Spinal cord (tissue), 10 donors: ENCODE measurements at places on chromosomes 16 and 17. TPM values are rescaled to one million over a fixed set of nuclear protein-coding genes. Genes with fewer than 3 reads are reported as not detected.
A peak's percentile ranks its signal among the peaks of the same experiment; 100 is the strongest.

Gene GINS2
- total RNA-seq: 5.4 TPM

Gene CDT1
- 3.6 TPM for total RNA-seq

Gene CCL14
- total RNA-seq: 1.7 TPM

Gene GJC1
- total RNA-seq: 24.3 TPM

Gene TEX14
- total RNA-seq: 0.30 TPM

Gene TMEM88
- 27.6 TPM for total RNA-seq

DNA sequence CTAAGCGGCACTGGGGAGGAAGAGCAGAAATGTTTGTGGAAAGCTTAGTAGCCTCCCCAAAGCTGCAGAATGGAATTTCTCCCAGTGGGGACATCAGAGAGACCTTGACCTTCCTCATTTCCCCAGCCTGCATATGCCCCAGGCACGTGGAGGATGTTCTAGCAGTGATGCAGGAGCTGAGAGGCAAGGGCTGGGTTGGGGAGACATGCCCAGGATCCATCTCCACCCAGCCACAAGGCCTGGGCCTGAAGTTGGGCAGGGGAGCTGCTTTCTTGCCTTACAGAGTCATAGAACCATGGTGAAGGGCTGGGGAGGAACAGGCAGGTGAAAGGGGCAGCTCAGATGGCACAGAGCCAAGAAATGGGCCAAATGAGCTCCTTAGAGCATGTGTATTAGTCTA lies 104.0 kb downstream of the TMEM132E start:
- H3K4me3 ChIP-seq: no peak overlapping the region
- no peak for DNase-seq
- no peak overlapping the region for H3K27ac ChIP-seq
- H3K27me3 ChIP-seq: peaks cover 2% of the 10 kb centered on the region
- H3K36me3 ChIP-seq: no peaks in the 10 kb centered on the region

- H3K36me3 ChIP-seq: no peaks in the 10 kb centered on the region
- H3K27me3 ChIP-seq: no peaks in the 10 kb centered on the region
- no peaks in the 10 kb centered on the region for H3K4me1 ChIP-seq
- DNase-seq: no peak
- H3K4me3 ChIP-seq: no peak overlapping the region
- H3K27ac ChIP-seq: no peak overlapping the region
Measured at GRCh38 chr16:64539811-64540371, 582.0 kb downstream of the CDH11 start.

DNA sequence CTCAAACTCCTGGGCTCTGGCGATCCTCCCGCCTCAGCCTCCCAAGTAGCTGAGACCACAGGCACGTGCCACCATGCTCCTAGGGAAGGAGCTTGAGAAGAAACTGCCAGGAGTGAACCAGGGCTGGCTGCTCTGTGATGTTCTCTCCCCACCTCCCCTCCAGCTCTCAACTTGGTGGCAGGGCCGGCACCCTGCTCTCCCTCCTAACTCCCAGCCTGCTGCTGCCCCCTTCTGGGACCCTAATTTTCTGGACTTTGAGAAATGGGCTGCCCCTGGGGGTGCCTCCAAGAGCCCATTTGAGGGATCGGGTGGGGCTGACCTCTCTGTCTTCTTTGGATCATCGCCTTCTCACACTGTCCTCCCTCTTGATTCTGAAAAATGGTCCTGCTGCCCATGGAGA lies 14.9 kb upstream of the STAT3 start:
- H3K4me1 ChIP-seq: peaks cover 20% of the 10 kb centered on the region
- H3K27ac ChIP-seq: no peak overlapping the region
- DNase-seq: no peak
- H3K36me3 ChIP-seq: peaks cover 5% of the 10 kb centered on the region
- H3K27me3 ChIP-seq: peaks cover 7% of the 10 kb centered on the region
- no peak overlapping the region for H3K4me3 ChIP-seq

DNA sequence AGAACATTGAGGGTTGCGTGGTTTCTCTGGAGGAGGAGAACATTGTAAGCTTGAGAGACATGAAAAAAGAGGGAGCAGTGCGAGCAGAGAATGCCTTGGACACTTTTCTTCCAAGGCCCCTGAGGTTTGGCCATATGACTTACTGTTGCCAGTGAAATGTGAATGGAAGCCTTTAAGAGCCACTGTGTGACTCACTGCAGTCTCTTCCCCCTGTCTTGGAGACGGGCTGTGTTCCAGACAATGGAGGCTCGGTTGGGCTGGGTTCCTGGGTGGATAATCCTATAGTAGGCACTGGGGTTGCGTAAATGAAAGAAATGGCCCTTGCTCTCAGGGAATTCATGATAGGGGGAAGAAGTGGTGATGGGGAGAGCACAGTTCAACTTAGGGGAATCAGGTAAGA lies 75.5 kb downstream of the SHISA9 start:
- H3K27ac ChIP-seq: no peak overlapping the region
- no peak overlapping the region for H3K4me3 ChIP-seq
- H3K27me3 ChIP-seq: no peaks in the 10 kb centered on the region
- H3K4me1 ChIP-seq: no peaks in the 10 kb centered on the region
- no peak for DNase-seq
- no peaks in the 10 kb centered on the region for H3K36me3 ChIP-seq

- no peak overlapping the region for H3K27ac ChIP-seq
- H3K4me1 ChIP-seq: peaks cover 10% of the 10 kb centered on the region
- no peak for DNase-seq
- H3K27me3 ChIP-seq: peaks cover 27% of the 10 kb centered on the region
Measured at GRCh38 chr16:77430787-77431585, 3.8 kb downstream of the ADAMTS18 start.

GRCh38 chr17:48102043-48102750 lies 919 bp upstream of the CBX1 start:
- H3K27me3 ChIP-seq: no peaks in the 10 kb centered on the region
- no peak overlapping the region for H3K27ac ChIP-seq
- peak overlapping the region; percentile 80 for H3K4me3 ChIP-seq
- H3K4me1 ChIP-seq: peaks cover 22% of the 10 kb centered on the region

DNA sequence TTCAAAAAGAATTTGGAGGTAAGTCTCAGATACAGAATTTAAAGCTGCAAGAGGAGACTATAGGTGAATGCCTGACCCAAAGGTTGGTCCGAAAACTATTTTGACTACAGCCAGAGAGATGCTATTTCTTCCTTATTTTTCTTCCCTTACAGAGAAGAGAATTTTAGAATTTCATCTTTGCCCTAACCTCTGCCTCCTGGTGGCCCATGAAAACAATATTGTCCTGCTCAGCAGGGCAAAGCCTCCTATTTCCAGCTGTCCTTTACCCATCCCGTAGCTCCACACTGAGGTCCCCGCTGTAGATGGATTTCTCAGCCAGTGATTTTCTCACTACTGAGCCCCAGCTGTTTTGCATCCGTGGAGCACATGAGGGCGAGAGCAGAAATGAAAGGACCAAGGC lies 24.6 kb downstream of the HOXB1 start:
- no peaks in the 10 kb centered on the region for H3K4me1 ChIP-seq
- no peak overlapping the region for H3K27ac ChIP-seq
- H3K36me3 ChIP-seq: no peaks in the 10 kb centered on the region
- no peak for DNase-seq
- H3K27me3 ChIP-seq: no peaks in the 10 kb centered on the region

GRCh38 chr17:21174713-21175112 lies 39.2 kb downstream of the TMEM11 start:
- H3K27ac ChIP-seq: no peak overlapping the region
- no peaks in the 10 kb centered on the region for H3K27me3 ChIP-seq
- H3K4me1 ChIP-seq: peaks cover 5% of the 10 kb centered on the region
- H3K36me3 ChIP-seq: peaks cover 19% of the 10 kb centered on the region
- DNase-seq: no peak

DNA sequence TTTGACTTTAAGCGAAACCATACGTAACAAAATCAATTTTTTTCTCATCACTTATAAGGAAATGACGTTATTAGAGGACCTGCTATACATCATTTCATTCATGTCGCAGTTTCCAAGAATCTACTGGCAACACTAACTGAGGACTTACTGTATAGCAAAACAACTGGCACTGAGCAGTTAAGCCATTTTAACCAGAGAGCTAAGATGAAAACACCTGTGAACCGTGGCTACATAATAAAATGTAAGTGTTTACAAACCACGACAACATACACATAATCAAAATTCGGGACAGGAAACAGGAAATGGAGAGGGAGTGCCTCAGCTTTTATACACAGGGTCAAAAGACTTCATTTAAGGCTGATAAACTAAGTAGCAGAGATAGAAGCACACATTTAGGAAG lies 29.5 kb downstream of the METTL16 start:
- no peak overlapping the region for H3K27ac ChIP-seq
- H3K36me3 ChIP-seq: no peaks in the 10 kb centered on the region
- no peaks in the 10 kb centered on the region for H3K27me3 ChIP-seq
- no peak overlapping the region for H3K4me3 ChIP-seq

DNA sequence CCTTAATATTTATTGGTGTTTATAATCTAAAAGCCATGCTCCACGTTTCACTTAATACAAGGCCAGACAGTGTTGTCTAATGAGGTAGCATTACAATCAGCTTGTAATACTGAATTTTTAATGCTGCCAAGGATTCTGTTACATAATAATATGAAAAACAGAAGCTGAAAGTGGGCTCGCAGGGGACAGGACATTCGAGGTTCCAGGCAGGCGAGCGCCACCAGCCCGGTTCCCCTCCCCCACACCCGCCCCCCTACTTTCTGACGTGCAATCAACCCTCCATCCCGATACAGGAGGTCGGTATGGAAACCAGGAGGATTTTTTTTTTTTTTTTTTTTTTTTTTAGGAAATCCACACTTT lies 6.2 kb upstream of the ZFHX3 start:
- H3K27me3 ChIP-seq: peaks cover 53% of the 10 kb centered on the region
- peak overlapping the region; percentile 87 for H3K27ac ChIP-seq
- H3K36me3 ChIP-seq: no peaks in the 10 kb centered on the region
- peaks cover 22% of the 10 kb centered on the region for H3K4me1 ChIP-seq
- no peak for DNase-seq
- H3K4me3 ChIP-seq: no peak overlapping the region

DNA sequence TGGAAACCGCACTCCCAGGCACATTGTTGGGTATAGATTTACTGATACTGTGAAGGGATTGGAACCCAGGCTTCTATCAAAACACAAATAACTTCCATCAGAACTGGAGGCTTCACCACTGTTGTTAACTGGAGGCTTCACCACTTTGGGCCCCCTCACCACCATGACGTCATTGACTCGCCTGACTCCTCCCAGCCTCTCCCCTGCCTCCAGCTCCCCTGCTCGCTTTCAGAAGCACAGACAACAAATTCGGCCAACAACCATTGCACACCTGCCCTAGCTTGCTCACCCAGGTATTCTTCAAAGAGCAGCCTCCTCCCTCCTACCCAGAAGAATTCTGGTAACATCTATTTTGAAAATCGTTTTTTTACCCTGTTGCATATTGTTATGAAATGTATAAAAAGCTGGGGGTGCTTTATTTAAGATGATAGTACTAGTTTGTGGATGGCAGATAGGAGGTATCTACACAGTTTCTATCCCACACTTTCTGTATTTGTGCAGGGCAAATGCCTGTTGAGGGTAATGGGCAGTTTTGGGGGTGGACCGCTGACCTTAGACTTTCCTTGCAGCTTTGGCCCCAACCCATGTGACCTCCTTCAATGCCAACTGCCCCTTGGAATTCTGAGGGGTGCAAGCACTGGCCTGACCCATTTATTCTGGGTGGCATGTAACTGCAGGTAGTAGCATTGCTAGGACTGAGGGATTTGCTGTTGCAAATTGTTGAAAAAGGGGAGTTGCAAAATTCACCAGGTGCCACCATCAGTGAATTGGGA lies 54.1 kb downstream of the HLF start:
- no peaks in the 10 kb centered on the region for H3K4me1 ChIP-seq
- H3K27ac ChIP-seq: no peak overlapping the region
- H3K27me3 ChIP-seq: no peaks in the 10 kb centered on the region
- peaks cover 9% of the 10 kb centered on the region for H3K36me3 ChIP-seq
- no peak for DNase-seq
- no peak overlapping the region for H3K4me3 ChIP-seq

GRCh38 chr16:15672514-15673167 lies 22.6 kb downstream of the NDE1 start:
- peak overlapping the region; percentile 16 for H3K4me3 ChIP-seq
- DNase-seq: peak; percentile 58
- peaks cover 49% of the 10 kb centered on the region for H3K4me1 ChIP-seq
- H3K27me3 ChIP-seq: no peaks in the 10 kb centered on the region
- H3K27ac ChIP-seq: peak overlapping the region; percentile 95

DNA sequence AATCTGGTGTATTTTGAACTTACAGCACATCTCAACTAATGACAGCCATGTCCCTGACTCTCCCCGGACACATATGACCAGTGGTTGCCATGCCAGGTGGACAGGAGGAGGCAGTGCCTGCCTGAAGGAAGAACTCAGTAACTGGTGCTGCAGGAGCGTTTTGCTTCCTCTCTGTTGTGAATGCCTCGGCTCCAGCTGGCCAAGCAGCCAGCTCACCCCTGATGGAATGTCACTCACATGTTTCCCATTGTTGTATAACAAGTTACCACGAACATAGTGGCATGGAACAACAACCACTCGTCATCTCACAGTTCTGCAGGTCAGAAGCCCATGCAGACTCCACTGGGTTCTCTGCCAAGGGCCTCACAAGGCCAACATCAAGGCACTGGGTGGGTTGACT lies 20.1 kb upstream of the IRF8 start:
- H3K27ac ChIP-seq: no peak overlapping the region
- no peak overlapping the region for H3K4me3 ChIP-seq
- H3K36me3 ChIP-seq: no peaks in the 10 kb centered on the region
- H3K27me3 ChIP-seq: peaks cover 3% of the 10 kb centered on the region
- no peak for DNase-seq

DNA sequence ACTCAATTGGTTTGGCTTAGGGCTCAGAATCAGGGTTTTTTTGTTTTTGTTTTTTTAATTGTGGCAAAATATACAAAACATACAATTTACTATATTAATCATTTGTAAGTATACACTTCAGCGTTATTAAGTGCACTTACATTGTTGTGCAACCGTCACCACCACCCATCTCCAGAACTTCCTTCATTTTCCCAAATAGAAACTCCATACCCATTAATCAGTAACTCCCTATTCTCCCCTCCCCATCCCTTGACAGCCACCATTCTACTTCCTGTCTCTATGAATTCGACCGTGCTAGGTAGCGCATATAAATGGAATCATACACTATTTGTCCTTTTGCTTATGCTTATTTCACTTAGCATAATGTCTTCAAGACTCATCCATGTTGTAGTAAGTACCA lies 45.2 kb upstream of the DHX40 start:
- H3K36me3 ChIP-seq: no peaks in the 10 kb centered on the region
- no peaks in the 10 kb centered on the region for H3K27me3 ChIP-seq
- H3K4me1 ChIP-seq: no peaks in the 10 kb centered on the region
- no peak overlapping the region for H3K4me3 ChIP-seq
- no peak for DNase-seq

DNA sequence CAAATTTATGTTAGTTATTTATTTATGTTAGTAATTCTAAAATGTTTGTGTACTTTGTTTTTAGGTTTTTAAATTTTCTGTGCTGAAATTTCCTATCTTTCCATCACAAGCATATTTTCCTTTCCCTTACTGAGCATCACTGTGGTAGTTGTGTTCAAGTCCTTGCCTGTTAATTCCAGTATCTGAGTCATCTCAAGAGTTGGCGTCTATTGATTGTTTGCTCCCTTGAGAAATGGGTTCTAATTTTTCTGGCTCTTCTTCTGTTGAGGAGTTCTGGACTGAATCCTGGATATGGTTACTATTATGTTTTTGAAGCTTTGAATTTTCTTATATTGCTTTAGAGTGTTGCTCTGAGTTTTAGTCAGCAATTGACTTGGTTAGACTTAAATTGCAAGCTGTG lies 56.3 kb downstream of the GAN start:
- DNase-seq: no peak
- H3K27ac ChIP-seq: no peak overlapping the region
- no peaks in the 10 kb centered on the region for H3K4me1 ChIP-seq
- no peaks in the 10 kb centered on the region for H3K27me3 ChIP-seq
- no peak overlapping the region for H3K4me3 ChIP-seq
- H3K36me3 ChIP-seq: peaks cover 17% of the 10 kb centered on the region
